ENCODE measurements at places on chromosomes 3 and 15. TPM values are rescaled to one million over a fixed set of nuclear protein-coding genes. Genes with fewer than 3 reads are reported as not detected.
A peak's percentile ranks its signal among the peaks of the same experiment; 100 is the strongest.

Gene BSN
- 0.94 TPM for total RNA-seq

Gene CCDC13
- total RNA-seq = 0.53 TPM

Gene EFCAB12
- 1.7 TPM for total RNA-seq

Gene WDR93
- total RNA-seq = 0.82 TPM

Gene LRRC2
- total RNA-seq = 8.9 TPM

Gene GP9
- not detected for total RNA-seq

Gene CEMIP
- 4.7 TPM for total RNA-seq

Gene GOLGA8S
- total RNA-seq = 0.33 TPM

Gene PSTPIP1
- 4.4 TPM for total RNA-seq

DNA sequence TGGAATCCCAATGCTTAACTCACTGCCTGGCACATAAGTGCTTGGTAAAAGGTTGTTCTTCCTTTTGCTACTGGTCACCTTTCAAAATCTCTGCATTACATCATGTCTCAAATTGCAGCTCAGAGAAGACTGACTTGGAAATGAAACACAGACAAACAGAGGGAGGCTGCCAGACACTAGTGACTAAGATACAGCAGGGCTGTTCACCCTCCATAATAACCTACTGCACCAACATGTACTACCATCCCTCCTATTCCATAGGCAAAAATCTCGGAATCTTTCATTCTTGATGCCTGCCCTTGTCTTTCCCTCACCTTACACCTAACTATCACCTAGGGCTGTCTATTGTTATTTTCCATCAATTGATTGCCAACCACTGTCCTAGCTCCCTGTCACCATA is 502.3 kb upstream of the ADAMTS9 start:
- DNase-seq = no peak

- no peak for DNase-seq
These were observed 53.7 kb upstream of the MAGI1 start for GRCh38 chr3:66092175-66092995.

DNA sequence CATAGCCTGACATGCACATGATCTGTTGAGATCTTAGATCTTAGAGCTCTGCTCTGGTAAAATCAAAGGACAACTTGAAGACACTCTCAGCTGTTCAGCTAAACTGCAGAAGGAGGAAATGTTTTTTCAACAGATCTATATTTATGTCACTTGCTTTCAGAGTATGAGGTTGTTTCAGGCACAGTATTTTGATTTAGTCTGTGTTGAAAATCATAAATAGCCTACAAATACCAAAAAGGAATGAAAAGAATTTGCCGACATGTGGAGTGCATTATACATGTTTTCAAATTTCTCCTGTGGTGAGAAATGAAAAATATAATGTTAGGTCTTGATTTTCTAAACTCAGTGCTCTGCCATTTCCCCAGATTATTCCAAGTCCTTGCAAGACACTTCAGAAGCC is 1118.4 kb downstream of the TBL1XR1 start:
- DNase-seq = no peak

DNA sequence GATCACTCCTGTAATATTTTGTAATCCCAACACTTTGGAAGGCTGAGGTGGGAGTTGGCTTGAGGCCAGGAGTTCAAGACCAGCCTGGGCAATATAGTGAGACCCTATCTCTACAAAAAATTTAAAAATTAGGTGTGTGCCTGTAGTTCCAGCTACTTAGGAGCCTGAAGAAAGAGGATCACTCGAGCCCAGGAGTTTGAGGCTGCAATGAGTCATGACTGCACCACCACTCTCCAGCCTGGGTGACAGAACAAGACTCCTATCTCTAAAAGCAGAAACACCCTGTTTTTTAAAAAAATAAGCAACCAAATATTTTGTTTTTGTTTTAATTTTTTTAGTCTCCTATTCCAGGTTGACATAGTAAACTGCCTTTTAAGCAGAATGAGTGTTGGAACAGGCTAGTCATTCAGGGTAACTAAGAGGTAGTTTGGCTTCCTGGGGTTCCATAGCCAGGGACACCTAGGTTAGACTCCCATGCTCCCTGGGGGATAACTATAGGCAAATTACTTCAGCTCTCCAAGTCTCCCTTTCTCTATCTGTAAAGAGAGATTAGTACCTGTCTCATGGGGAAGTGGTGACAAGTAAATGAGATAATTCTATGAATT is 114.6 kb upstream of the C15orf61 start:
- no peak for DNase-seq

DNA sequence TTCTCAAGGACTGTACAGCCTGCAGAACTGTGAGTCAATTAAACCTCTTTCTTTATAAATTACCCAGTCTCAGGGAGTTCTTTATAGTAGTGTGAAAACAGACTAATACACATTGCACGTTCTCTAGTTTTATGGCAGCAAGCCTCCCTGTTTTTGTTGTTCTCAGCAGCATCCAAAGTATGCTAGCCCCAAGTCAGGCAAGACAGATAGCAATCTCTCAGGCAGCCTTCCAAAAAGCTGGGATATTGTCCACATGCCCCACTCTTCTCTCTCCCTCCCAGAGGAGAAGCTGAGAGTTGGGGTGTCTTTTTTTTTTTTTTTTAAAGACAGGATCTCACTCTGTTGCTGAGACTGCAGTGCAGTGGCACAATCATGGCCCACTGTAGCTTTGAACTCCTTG is 130.6 kb downstream of the ISL2 start:
- DNase-seq = no peak

DNA sequence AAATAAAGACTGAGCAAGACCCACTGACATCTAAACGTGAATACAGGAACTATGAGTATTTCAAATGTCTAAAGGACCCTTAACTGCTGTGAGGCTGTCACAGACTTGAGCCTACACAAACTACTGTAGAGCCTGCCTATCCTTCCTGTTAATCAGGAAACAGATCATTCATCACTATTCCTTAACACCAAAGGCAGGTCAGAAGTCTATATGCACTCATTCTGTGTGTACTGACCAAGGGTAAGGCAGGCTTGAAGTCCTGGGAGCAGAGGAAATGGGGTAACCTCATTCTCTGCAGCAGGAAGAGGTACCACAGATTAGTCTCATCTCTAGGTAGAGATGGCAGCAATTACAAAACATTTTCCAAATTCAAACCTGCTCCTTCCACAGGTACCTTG is 30.7 kb downstream of the NPTN start:
- no peak for DNase-seq

DNA sequence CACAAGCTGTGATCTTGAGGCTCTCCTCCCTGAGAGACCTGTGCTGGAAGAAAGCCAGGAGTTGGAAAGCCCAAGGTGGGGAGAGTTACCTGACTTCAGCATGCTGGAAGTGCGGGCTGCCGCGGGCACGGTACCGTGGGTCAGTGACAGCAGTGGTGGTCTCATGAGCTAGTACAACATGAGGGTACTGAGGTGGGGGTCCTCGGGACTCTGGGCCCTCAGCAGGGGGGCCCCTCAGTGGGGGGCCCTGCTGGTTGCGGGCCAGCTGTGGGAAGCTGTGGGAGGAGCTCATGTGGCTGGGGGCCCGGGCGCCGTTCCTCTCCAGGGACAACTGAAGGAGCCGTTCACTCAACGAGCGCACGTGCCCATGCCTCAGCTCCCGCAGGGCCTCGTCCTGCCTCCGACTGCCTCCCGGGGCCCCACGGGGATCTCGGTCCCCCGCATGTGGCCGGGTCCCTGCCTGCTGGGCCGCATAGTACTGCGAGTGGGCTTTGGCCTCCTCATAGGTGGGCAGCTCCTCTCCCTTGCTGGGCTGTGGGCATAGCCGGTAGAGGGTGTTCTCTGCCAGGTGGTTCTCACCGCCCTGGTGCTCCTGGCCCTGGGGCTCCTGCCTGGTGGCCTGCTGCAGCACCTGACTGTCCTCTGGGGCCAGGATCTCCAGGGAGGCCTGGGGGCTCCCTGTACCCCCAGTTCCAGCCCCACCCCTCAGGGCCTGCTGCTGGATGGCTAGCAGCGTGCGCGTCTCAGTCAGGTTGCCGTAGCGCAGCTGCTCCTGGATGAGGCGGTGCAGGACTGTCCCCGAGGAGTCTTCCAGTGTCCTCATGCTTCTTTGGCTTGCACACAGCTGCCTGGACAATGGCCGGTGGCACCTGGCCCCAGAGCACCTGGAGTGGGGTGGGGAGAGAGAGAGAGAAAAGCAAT is 3.4 kb downstream of the AMOTL2 start:
- DNase-seq = no peak

GRCh38 chr3:189773056-189773455 is 141.9 kb downstream of the TP63 start:
- DNase-seq = no peak

GRCh38 chr3:21297304-21297703 is 453.7 kb downstream of the ZNF385D start:
- no peak for DNase-seq

GRCh38 chr15:60255390-60255789 is 142.4 kb downstream of the ANXA2 start:
- no peak for DNase-seq

DNA sequence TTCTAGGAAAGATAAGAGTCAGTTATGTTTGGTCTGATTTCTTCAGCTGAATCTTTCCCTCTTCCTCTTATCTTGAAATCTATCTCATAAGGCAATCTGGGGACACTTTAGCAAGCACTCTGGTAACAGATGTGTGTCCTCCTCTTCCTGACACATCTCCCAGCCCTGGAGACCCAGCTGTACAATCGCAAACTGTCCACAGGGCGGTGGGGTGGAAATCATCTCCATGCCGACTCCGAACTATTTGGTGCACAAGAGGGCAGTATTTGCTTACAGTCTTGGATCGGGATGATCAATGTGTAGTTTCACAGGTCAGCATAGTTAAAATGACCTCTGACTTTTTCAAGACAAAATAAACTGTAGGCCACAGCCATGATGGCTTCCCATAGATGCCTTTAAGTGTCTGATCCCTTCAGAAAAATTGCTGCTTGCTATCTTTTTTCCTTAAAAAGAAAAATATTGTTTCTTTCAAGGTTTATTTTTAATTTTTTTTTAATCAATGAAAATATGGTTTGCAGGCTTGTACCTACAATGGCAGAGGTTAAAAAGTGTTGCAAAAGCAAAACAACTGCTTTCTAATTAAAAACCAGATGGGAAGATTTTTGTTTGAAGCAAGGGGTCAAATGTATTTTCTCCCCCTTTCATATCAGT is 17.7 kb downstream of the EEFSEC start:
- peak; percentile 68 for DNase-seq

- DNase-seq = peak; percentile 48
These were observed 2.7 kb upstream of the WNT5A start for GRCh38 chr3:55489798-55490132.

- no peak for DNase-seq
These were observed 214.7 kb upstream of the SGO1 start for GRCh38 chr3:20400686-20401085.

DNA sequence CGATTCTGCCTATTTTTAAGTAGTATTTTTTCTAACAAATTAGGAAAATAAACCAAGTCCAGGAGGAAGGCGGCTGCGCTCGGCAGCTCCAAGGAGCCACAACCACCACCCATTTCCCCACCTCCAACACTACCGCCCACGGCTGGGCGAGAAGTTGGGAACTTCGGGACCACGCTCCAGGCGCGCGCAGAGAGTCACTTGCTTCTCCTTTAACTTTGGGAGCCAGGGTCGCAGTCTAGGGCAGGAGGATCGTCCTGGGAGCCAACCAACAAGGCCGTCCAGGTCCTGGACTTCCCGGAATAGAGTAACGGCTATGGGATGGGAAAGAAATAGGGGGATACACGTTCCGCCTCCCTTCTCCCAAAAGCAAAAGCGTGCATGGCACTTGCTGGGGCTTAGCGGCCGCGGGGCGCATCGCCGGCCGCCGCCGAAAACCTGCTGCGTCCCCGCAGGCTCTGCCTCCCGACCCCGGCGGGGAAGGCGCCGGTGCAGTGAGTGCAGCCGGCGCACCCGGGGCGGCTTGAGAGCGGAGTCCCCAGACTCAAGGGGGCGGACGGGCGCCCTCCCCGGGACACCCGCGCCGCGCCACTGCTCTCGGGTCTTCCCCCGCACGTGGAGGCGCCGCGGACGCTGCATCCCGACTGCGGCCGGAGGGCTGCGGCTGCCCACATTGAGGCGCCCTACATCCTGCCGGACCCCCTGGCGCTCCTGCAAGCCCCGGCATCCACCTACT is 699 bp downstream of the MEGF11 start:
- peak; percentile 31 for DNase-seq

DNA sequence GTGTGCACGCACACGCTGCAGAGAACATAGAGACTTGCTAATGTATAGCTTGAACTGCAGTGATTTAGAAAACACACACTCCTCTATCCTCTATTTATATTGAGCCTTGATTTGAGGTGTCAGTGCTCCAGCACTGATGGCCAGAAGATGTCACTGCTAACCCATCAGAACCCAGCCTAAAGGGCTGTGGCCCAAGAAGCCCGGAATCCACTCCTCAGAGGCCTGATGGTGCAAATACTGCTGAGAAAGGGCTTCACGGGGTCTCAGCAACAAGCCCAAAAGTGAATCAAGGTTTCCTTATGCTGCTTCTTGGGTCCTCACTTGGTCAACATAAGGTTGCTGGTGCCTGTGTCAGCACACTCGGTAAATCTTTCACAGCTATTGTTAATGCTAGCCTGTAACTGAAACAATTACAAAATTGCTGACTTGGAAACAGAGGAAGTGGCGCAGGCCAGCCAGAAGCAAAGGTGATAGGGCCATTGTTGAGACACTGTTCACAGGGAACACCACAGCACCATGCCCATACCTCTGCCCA is 60.3 kb downstream of the HEG1 start:
- peak; percentile 59 for DNase-seq

DNA sequence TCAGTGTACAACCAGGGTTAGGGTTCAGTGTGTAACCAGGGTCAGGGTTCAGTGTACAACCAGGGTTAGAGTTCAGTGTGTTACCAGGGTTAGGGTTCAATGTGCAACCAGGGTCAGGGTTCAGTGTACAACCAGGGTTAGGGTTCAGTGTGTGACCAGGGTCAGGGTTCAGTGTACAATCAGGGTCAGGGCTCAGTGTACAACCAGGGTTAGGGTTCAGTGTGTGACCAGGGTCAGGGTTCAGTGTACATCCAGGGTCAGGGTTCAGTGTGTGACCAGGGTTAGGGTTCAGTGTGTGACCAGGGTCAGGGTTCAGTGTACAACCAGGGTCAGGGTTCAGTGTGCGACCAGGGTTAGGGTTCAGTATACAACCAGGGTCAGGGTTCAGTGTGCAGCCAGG is 33.3 kb downstream of the CYP11A1 start:
- no peak for DNase-seq

GRCh38 chr15:66966256-66966655 is 99.1 kb upstream of the SMAD3 start:
- no peak for DNase-seq

- DNase-seq = no peak
These were observed 13.4 kb upstream of the RTP3 start for GRCh38 chr3:46484388-46484787.

GRCh38 chr15:33317896-33318295 is 7.1 kb downstream of the RYR3 start:
- no peak for DNase-seq

All from ovary (tissue), 10 donors.